ENCODE measurements at places on chromosomes 11 and 22.
A peak's percentile ranks its signal among the peaks of the same experiment; 100 is the strongest.

- no peak for DNase-seq
Observed at GRCh38 chr11:85845124-85845631, 10.0 kb upstream of the CCDC83 start.

DNA sequence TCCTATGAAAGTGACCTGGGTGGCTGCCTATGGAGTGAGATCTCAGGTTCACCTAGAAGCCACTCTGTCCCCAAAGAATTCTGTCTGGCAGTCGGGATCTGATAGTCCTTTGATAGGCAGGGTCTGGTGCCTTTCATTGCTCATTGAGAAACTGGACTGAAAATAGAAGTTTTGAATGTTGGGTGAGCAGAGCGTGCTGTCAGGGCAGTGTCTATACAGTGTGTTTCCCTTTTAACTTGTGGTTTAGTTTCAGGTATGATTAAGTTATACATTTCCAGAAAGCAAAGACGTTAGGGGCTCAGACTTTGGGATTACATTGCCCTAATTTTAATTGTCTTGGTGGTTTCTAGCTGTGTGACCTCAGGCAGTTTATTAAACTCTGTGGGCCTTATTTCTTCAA is 111.3 kb upstream of the PAX6 start:
- no peak for DNase-seq

DNA sequence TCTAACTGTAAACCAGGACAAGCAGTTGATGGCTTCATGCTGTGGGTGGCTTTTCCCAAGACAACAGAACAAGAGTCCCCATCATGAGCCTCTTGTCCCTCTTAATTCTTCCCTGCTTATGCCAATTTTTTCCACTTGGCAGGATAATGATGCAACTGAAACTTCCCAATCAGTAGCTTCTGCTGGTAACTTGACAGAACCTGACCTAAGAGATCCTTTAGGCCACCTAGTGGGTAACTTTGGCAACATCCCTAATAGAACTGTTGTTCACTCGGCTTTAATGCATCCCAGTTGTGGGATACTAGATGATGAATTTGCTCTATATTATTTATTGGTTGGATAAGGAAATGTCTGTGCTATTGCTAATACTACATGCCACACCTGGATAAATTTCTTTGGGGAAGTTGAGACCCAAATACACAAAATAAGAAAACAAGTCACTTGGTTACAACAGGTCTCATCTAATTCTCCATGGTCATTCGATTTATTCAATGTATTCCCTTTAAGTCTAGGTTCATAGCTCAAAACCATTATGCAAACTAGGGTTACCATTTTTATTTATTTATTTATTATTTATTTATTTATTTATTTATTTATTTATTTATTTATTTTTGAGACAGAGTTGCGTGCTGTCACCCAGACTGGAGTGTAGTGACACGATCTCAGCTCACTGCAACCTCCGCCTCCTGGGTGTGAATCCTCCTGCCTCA is 41.4 kb upstream of the NFAM1 start:
- peak; percentile 23 for DNase-seq

DNA sequence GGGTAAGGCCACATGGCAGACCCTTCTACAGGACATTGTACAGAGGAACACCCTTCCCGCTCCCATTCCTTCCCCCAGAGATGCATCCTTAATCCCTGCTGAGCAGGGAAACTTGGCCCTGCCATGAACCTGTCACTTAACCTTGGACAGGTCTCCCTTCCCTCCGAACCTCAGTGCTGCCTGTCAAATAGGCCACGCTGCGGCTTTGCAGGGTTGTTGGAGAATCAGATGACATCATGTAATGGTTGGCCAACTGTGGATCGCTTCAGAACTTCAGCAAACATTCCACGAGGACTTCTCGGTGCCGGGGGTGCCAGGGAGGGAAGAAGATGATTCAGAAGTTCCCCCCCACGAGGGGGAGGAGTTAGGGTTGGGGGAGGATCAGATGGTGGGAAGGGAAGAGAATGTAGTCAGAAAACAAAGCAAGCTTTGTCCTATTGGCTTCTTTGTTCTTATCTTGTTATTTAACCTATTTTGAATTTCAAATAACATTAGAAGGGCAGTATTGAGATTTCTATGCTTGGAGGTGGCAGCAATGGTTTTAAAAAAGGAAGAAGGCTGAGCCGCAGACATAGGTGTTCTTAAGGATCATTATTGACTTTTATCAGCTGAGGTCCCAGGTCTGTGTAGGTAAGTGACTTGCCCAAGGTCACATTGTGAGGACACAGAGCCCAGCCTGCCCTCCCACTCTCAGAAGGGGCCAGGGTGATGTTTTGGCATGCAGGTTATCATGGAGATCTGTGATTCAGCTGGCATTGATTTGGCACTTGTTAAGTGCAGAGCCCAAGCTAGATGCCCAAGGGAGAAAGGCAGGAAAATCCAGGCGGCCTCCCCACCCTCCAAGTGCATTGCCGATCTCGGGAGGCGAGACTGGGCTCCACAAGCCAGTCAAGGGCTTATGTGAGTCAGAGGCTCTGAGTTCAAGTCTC is 3.1 kb downstream of the CDC42EP1 start:
- DNase-seq = no peak

DNA sequence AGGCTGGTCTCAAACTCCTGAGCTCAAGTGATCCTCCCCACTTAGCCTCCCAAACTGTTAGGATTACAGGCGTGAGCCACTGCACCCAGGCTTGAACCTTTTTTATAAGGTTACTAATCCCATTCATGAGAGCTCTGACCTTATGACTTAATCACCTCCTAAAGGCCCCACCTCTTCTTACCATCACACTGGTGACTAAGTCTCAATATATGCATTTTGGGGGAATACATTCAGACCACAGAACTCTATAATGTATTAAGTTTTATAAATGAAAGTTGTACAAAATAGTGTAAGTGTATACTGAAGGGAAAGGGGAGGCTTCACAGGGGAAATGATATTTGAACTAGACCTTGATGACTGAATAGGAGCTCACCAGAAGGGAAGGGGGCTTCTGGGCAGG is 28.4 kb upstream of the RBFOX2 start:
- DNase-seq = no peak

DNA sequence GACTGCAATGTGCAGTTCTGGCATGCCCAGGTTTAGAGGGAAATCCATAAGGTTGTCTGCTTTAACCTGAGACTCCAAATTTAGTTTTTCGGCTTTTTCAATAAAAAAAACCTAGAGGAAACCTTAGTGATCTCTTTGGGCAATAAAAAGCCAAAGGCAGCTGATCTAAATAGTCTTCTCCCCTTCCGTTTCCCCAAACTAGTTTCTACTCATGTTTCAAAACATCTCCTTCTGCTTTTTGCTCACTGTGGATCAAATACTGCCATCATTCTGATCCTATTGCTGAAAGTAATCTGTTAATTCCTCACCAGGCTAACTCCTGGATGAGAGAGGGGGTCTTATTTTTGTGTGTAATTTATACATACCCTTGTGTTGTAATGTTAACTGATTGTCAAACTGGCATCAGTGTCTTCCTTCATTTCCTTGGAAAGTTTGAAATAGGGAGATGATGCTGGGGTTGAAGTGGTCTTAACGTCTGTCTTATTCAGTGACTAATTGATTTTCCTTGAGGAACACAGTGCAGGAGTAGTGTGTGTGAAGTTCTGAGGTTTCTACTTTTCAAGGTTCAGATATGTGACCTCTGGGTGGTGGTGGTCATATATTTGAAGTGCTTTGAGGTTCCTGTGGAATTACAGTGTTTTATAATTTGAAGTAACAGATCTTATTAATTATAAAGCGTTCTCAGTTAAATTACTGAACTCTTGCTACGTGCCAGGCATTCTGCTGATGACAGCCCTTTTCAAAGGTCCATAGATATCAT is 55.0 kb downstream of the ARHGAP42 start:
- DNase-seq = peak; percentile 44

GRCh38 chr11:120863359-120863758 is 160.5 kb upstream of the TBCEL start:
- DNase-seq = no peak

DNA sequence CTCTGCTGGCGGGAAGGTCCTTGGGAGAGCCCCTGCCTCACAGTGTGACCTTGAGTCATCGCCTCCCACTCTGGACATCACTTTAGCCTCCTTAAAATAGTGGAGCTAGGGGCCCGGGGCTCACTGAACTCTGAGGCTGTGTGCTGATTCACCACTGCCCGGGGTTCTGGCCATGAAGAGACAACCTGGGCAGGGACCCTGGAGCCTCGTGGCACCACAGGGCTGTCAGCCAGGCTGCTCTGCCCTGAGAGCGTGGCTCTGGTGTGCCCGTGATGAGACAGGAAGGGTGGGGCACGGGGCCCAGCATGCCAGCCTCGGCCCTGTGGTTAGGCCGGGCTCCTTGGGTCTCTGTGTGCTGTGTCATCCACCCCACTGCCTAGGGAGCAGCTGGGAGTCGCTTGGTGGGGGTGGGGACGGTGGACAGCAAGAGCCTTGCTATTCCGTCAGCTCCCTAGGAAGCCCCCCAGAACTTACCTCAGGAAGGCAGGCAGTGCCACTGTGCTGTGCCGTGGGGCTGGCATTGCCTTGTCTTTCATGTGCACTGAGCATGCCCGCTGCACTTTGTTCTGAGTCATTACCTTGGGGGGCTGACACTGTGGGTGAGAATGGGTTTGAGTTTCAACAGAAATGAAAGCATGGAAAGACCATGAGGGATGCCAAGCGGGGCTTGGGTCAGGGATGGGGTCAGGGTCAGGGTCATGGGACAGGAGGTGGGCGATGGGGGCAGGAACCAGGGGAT is 31.7 kb downstream of the TPCN2 start:
- no peak for DNase-seq

DNA sequence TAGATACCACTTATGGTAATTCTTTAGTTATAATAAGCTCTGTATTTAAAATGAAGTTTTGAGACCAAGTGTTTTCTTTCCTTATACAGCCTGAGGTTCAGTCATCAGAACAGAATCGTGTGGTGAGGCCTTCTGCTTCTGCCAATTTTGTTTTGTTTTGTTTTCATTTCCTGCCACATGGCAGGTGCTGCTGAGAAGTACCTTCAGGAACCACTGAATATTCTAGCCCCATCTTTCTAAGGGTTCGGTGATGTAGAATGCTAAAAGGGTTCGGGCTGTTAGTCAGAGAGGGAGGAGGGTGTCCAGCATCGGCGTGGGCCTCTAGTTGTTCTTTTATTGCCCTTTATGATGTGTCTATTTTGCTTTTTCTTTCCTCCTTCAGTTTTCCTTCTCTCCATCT is 25.8 kb downstream of the TNRC6B start:
- DNase-seq = no peak

DNA sequence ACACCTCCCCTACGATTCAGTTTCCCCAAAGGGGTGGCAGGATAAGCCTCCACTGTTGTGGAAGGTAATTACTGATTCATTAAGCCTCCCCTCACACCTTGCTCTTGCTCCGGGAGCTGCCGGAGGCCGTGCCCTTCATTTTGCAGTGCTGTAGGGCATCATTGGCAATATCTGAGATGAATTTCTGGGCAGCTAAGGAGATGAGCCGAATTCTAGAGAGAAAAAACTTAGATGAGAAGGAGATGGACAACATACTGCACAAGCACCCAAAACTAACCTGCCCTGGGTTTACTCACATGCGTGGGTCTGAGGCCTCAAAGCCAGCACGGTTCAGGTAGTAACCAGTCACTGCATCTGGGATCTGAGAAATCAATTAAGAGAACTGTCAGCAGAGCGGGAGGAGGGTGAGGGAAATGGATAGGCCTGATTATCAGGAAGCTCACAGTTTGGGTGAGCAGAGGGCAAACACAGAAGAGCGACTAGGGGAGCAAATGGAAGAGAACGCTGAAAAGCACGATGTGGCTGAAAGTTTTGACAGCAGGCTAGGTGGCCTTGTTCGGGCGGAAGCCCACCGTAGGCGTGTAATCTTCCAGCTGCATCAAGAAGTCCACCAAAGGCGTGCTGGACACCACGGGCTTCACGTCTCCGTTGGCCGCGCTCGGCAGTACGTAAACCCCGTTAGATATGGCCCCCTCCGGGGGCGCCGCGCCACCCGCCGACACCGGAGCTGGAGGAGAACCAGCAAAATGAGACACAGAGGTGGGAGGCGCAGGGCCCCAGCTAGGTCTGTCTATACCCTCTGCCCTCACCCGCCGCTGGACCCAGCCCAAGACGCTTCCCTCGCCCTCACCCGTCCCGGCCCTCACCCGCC is 689 bp downstream of the TAF10 start:
- no peak for DNase-seq

GRCh38 chr11:11531131-11531908 is 90.5 kb downstream of the GALNT18 start:
- DNase-seq = no peak

- no peak for DNase-seq
Observed at GRCh38 chr11:125481531-125481930, 14.5 kb downstream of the FEZ1 start.

- DNase-seq = peak; percentile 45
Observed at GRCh38 chr11:130314184-130314749, 450 bp downstream of the ZBTB44 start.

GRCh38 chr11:104858882-104859775 is 39.1 kb downstream of the CASP12 start:
- DNase-seq = no peak

- DNase-seq = no peak
Observed at GRCh38 chr11:32428665-32429303, 6.6 kb downstream of the WT1 start.

DNA sequence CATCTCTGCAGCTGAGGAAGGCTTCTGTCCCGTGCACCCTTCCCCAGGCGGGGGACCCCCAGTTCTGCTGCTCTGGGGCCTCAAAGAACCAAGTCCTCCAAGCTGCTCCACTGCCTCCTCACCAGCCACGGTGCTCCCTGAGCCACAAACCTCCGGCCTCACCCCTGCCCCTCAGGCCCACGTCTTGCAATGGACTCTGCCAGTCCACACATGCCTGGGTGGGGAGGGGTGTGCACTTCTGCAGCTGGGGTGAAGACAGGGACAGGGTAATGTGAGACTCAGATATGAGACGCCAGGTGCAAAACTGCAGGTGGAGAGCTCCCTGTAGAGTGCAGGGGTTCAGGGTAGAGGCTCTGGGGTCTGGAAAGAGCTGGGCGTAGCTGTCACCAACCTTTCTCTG is 3.2 kb upstream of the PTDSS2 start:
- DNase-seq = no peak

DNA sequence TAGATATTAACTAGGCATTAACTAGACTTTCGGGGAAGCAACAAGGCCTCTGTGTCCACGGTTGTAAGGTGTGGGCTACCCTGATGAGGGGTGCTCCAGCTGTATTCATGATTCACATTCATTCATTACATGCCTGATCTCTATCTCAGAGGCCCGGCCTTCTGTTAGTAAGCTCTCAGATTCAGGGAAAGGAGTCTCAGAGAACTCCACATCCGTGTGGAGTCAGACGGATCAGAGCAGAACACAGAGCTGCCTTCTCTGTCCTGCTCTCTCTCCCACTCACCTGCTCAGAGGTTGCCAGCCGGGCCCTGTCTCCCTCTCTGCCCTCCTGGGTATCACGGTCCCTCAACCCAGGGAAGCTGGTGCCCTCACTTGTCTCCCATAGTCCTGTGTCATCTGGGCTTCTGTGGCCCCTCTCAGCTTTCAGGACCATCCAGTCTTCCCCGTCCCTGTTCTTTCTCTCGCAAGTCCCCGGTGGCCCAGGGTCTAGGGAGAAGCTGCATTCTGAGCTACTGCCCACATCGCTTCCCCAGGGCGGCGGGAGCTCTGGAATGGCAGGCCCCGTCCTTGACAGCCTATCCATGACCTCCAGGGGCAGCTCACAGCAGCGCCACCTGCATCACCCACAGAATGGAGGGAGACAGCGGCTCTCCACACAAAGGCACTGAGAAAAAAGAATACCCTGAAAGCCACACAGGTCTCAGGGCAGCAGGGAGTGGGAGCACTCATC is 4.3 kb downstream of the TP53AIP1 start:
- no peak for DNase-seq

GRCh38 chr11:79488286-79488685 is 47.5 kb upstream of the TENM4 start:
- no peak for DNase-seq

Data from KG1 (cell line).